Pulmonary artery endothelial cell (primary cell): ENCODE measurements at places on chromosomes 11 and 22.

DNA sequence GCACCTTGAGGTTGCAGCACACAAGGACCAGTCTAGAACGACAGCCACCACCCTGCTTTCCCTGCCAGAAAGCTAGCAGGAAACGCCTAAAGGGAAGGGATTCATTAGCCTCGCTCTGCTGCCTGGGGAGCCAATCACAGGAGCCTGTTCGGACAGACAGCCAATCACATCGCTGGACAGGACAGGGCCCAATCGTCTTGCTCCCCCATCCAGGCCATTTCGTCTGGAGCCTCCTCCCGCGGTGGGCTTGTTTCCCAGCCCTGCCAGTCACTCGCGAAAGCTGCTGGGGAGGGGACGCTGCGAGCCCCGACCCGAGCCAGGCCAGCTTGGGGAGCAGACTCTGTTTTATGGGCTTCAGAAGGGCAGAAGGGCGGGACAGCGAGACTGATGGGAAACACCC is 79.8 kb upstream of the NCAM1 start:
- DNase-seq: no peak

- no peak for DNase-seq
Observed at GRCh38 chr22:38716271-38716670, 10.5 kb downstream of the GTPBP1 start.

DNA sequence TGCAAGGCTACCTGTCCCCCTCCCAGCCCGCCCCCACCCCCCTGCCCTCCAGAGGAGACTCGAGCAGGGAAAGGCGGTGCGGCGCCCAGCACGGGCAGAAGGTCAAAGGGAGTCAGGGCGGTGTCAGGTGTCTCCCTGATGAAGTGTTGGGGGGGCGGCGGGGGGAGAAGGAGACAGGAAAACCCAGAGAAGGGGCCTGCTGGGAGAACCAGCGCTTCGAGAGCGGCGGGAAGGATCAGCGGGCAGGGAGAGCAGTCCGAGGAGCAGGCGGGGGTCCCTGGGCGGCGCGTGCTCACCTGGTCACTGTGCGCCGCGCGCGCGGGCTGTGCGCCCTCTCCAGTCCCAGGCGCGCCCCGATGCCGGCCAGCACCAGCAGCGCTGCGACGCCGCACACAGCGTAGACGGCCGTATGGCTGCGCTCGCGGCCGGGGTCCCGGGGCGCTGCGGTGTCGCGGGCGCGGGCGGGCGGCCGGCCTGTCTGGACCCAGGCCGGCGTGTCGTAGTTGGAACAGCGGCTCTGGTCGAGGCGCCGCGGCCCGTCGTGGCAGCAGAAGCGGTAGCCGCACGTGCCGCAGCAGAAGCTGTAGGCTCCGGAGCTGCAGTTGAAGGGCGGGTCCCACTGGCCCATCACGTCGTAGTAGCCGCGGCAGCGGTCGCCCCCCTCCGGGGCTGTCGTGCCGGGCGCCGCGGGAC is 886 bp downstream of the SHISA8 start:
- DNase-seq: no peak

DNA sequence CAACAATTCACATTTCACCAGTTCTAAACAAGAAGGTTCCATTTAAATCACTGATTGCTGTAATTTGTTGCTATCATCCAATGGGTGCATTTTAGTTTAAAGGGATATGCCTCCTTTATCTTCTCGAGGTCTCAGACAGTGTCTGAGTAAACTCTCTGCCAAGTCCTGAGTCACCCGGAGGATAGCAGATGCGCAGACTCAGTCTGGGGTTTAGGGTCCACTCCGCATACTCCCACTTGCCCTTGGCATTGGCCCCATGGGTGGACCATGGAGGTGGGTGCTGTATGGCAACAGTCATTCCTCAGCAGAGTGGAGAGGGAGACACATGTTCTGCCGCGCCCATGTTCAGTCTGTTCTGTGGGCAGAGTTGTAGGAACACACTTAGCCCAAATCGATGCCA is 65.4 kb upstream of the CRTAM start:
- DNase-seq: no peak

DNA sequence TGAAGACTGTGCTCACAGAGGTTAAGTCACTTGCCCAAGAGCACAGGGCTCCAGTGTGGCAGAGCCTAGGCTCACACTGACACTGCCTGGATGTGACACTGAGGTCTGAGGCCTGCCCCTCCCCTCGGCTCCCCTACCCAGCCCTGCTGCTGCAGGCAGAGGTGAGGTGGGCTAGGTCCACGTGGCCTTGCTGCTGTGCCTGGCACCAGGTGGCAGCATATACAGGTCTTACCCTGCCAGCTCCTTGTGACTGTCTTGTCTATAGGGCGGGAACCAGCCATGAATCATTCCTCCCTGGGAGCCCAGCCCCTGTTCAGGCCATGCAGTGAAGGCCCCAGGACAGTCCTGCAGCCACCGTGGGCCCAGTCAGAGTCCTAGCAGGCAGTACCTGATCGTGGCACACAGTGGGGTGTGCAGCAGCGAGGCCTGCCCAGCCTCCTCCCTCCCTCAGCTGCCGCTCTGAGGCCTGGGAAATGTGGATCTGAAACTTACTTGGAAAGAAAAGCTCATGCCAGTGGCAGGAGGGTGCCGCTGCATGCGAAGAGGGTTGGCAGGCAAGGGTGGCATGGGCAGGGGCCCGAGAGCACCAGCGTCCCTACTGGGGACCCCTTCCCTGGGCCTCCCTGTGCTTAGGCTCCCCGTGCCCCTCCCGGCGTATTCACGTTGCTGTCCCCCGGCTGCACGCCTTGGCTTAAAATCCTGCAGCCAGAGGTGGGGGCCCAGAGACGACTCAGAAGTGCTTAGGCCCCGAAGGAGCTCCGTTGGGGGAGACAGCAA is 1.2 kb upstream of the CERK start:
- no peak for DNase-seq

- no peak for DNase-seq
Observed at GRCh38 chr11:86511086-86511551, 136.4 kb downstream of the CCDC81 start.

GRCh38 chr11:59053387-59053786 is 32.7 kb upstream of the GLYATL1B start:
- DNase-seq: peak; percentile 1

- DNase-seq: no peak
Observed at GRCh38 chr11:7569044-7569443, 55.2 kb downstream of the PPFIBP2 start.

DNA sequence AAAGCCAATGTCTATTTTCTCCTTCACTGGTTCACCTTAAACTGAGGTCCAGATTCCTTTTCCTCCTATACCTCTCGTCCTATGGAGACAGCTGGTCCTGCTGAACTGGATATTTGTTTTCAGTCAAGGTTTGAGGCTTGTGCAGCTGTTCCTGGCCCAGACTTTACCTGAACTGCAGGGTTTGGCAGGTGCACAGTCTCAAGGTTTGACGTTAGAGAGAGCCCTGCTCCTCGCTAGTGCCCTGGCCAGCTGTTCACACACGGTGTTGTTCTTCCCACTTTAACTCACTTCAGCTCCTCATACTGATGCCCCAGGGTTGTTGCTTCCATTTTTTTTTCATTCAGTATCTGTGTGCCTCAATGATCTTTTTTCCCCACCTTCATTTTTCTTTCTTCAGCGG is 74.0 kb upstream of the TTC12 start:
- DNase-seq: no peak

- no peak for DNase-seq
Observed at GRCh38 chr22:26479043-26479791, 4.4 kb downstream of the HPS4 start.

- DNase-seq: no peak
Observed at GRCh38 chr11:115931548-115932083, 427.4 kb upstream of the CADM1 start.

GRCh38 chr11:95121698-95122097 is 32.1 kb downstream of the ENDOD1 start:
- no peak for DNase-seq

GRCh38 chr11:99565333-99565732 is 544.6 kb downstream of the CNTN5 start:
- DNase-seq: no peak

DNA sequence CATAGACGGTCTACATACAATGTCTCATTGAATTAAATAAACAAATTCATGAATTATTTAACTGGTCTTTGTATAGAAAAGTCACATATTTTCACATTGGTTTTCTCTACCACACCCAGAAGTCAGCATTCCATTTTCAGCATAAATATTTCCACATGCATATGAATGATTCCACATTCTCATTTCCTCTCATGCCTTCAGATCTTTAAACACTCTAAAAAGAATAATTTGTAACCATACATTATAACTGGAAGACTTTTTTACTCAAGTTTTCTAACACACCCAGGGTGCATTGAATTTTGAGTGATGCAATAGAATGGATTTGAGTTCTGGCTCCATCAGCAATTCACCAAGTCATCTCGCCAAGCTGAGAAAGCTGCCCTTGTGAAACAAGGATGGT is 501.8 kb upstream of the TENM4 start:
- DNase-seq: no peak

DNA sequence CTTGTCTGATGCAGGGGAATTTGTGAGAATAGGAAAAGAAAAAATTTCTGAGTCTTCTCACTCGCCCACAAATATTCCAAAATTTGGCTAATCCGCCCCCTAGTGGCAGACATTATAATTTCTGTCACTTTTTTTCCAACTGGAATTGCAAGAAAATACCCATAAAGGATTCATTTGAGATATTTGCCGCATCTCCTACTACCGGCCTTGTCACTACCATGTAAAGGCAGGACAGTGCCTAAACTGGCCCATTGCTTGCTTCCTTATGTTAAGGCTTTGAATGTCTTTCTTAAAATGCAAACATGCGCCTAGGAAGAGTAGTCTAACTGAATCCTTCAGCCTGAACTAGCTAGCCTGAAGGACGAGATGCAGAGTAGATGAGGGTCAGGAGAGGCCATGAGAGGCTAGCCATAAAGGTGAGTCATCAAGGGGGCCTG is 9.3 kb upstream of the CEP295 start:
- no peak for DNase-seq

- no peak for DNase-seq
Observed at GRCh38 chr11:59216641-59217564, 4.2 kb upstream of the MPEG1 start.

DNA sequence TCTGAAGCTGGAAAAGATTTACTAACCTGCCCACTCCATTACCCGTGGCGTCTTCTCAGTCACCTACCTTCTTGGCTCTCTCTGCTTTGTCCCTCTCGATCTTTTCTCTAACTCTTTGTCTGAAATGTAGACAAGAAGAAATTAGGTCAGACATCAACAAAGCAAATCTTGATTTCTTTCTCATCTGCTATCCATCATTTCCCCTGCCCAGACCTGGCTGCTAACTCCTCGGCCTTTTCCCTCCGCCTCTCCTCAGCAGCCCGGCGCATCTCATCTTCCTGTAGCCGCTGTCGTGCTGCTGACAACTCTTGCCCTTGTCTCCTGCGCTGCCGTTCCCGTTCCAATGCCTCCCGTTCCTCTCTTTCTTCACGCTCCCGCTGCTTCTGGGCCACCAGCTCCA is 1.2 kb downstream of the UBXN1 start:
- no peak for DNase-seq

- no peak for DNase-seq
Observed at GRCh38 chr22:40387746-40388145, 17.4 kb downstream of the SGSM3 start.
